ENCODE measurements at places on chromosomes 12 and 14. TPM values are rescaled to one million over a fixed set of nuclear protein-coding genes. Genes with fewer than 3 reads are reported as not detected.

The IL22 gene
- total RNA-seq, result not detected

- DNase-seq, result no peak
Observed at GRCh38 chr14:24706351-24706750, 72.4 kb upstream of the GZMB start.

GRCh38 chr14:32195636-32196035 is 6.2 kb upstream of the RNU6-7 start:
- no peak for DNase-seq

DNA sequence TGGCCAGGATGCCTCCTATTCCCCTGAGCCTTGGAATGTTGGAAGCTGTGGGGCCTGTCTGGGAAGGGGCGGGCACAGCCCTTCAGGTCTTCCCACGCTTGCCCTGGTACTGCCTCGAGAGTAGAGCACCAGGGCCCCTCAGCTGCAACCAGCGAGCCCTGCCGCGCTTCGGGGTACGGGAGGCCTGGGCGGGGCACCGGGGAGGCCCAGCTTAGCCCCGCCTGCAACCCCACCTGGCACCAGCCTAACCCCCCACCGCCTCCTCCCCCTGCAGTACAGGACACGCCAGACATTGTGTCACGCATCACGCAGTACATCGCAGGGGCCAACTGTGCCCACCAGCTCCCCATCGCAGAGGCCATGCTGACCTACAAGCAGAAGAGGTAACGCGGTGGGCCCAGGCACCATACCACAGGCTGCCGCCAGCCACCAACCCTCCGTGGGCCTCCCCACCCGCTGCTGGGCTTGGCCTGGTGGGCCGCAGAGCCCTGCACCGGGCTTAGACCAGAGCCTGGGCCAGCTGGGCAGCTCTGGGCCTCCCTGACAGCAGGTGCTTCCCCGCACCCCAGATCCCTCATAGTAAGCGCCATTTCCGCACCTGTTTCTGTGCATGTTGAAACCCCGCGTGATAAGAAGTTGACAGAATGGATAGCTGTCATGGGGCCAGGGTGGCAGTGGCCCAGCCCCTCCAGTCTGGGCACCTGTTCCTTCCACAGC is 13.6 kb upstream of the TEX22 start:
- no peak for DNase-seq

- DNase-seq, result peak; percentile 85
Observed at GRCh38 chr12:89461190-89461589, 63.4 kb downstream of the GALNT4 start.

GRCh38 chr12:116631619-116632018 is 72.4 kb downstream of the MAP1LC3B2 start:
- DNase-seq, result no peak

The SLC5A8 gene
- under 0.01 TPM for total RNA-seq

- DNase-seq, result no peak
Observed at GRCh38 chr14:105866841-105867321, 340.5 kb downstream of the TMEM121 start.

GRCh38 chr14:95683793-95684192 is 2.4 kb upstream of the TCL1B start:
- DNase-seq, result no peak

The CACNA2D4 gene
- 0.22 TPM for total RNA-seq

DNA sequence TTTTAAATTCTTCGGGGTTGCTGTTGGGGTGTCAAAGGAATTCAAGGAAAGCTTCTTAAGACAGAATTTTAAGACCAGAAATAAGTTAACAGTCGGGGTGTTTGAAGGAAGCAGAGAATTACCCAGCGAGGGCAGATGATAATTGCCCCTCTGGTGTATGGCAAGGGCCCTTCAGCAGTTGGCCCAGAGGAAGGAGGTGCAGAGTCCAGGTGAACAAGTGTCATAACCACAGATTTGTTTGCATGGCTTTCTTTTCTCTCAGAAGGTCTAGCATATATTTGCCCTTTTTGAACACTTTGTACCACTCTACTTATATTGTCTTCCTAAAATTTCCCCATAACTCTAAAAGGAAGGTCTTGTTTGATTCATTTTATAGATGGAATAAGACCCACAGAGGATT is 1.8 kb downstream of the PDE6H start:
- DNase-seq, result no peak

GRCh38 chr12:102496591-102496990 is 16.2 kb upstream of the IGF1 start:
- DNase-seq, result no peak

- DNase-seq, result no peak
Observed at GRCh38 chr14:91288876-91289275, 44.4 kb upstream of the GPR68 start.

Data from lung microvascular endothelial cell (primary cell).